ENCODE measurements at places on chromosomes 2 and 18.

- DNase-seq: no peak
Measured at GRCh38 chr2:191892391-191892790, 45.5 kb upstream of the CAVIN2 start.

- DNase-seq: no peak
Measured at GRCh38 chr2:188326669-188327301, 35.1 kb downstream of the GULP1 start.

DNA sequence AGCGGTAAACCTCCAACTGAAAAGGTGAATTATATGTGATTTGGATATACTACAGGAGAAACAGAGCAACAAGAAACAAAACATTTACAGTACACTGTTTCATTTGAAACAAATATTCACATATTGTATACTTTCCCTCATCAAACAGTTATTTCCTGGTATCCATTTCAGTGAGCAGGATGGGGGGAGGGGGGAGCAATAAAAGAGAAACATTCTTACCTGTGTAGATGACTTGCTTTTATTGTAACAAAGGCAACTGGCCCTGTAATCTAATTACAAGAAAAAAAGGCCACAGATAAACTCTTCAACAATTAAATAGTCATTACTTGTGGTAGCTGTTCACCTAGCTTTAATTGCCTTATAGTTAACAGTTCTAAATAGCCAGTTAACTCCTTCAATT lies 3.9 kb upstream of the PPP1CB start:
- no peak for DNase-seq

DNA sequence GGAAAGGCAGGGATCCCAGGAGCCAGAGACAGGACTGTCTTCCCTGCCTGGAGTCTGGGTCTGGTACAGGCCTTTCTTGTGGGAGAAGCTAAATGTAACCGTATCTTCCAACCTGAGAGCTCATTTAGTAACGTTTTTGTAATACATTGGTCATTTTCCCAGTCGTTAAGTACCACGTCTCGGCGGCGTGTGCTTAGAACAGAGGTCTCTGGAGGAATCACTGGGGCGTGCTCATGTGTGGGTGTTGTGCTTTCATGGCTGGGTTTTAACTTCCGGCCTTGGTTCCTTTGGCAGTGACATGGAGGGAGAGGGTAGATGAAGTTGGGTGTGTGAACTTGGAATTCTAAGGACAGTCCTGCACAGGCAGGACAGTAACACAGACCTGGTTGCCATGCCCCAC lies 79.7 kb downstream of the NCK2 start:
- no peak for DNase-seq

- no peak for DNase-seq
Measured at GRCh38 chr18:78927156-78927555, 52.5 kb upstream of the SALL3 start.

DNA sequence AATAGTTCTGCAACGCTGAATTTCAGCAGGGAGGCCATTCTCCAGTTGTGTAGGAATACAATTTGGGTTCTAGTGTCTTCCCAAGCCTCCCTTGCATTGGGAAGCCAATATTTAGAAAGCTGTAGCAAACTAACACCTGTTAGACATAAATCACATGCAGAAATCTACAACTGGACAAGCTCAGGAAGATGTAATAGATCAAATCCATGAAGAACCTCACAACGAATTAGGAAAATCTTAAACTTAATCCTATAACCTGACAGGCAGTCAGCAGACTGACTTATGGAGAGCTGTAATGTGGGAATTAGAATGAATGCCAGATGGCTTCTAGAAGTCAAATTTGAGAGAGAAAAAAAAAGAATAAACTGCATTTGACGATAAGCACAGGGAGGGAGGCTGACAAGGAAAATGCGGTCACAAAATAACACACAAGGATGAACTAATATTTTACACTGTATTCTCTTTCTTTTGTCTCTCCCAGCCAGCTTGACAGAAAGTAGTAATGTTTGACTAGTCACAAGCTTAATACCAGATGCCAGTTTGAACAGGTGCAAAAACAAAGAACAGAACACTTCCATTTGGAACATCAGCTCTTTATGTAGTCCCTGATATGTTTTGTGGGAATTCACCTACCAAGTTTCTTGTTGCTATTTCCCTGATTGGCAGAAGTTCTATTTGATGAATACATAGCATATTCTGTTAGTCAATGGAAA lies 50.8 kb upstream of the FANCL start:
- DNase-seq: no peak
